ENCODE measurements at places on chromosomes 2 and 18.

GRCh38 chr2:229416116-229416694, 145.1 kb upstream of the PID1 start:
- DNase-seq: no peak

GRCh38 chr2:234674781-234675201, 177.9 kb upstream of the ARL4C start:
- no peak for DNase-seq

- no peak for DNase-seq
Observed at GRCh38 chr2:237039301-237040031, 46.2 kb upstream of the COPS8 start.

- no peak for DNase-seq
Observed at GRCh38 chr18:50372743-50373142, 2.1 kb upstream of the SKA1 start.

Data from T-helper 1 cell (primary cell).